ENCODE measurements at places on chromosomes 2 and 18.

DNA sequence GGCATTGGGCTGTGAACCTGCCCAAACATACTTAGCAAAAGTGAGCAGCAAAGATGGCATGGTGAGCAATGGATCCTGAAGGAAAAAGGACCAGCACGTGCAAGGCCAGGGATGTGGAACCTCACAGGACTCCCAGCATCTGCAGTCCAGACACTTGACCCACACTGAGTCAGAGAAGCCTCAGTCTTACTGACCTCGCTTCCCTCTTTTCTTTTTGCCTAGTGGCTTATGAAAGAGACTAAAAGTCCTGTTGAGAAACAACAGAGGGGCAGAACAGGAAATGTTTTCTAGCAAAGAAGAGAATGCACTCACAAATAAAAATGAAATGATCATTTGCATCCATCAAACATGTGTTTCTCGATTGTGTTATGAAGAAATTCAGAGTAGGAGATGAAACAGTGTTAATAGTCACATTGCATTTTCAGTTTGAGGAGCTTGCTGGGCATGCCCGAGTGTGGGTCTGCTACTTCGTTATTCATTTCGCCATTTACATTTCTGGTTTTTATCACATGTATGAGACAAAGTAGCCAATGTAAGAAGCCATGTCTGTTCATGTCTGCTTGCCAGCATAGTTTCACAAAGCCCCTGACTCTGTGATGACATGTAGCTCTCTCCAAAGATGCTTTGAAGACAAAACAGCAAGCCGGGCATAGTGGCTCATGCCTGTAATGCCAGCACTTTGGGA lies 118.4 kb downstream of the INO80D start:
- DNase-seq: no peak

DNA sequence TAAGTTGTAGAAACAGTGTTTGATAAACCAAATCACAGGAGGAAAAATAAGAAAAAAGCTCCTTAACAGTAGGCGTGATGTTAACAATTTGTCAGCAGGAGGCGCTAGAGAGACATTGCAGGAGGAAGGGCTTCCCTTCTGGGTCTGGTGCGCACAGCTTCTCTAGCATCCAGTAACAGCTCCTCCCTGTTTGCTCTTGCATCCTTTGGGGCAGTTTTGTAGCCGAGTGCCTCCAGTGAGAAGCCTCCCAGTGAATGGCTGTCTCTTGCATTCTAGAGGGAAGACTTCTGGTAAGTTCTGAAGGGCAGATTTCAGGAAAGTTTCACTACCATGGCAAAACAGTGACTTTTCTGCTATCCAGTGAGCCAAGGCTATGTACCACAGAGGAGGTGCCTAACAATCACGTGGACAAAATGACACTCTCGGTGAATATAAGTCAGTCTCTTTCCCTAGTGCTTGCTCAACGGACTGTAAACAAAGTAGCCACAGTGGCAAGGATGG lies 9.5 kb upstream of the ZNF396 start:
- peak; percentile 78 for DNase-seq

DNA sequence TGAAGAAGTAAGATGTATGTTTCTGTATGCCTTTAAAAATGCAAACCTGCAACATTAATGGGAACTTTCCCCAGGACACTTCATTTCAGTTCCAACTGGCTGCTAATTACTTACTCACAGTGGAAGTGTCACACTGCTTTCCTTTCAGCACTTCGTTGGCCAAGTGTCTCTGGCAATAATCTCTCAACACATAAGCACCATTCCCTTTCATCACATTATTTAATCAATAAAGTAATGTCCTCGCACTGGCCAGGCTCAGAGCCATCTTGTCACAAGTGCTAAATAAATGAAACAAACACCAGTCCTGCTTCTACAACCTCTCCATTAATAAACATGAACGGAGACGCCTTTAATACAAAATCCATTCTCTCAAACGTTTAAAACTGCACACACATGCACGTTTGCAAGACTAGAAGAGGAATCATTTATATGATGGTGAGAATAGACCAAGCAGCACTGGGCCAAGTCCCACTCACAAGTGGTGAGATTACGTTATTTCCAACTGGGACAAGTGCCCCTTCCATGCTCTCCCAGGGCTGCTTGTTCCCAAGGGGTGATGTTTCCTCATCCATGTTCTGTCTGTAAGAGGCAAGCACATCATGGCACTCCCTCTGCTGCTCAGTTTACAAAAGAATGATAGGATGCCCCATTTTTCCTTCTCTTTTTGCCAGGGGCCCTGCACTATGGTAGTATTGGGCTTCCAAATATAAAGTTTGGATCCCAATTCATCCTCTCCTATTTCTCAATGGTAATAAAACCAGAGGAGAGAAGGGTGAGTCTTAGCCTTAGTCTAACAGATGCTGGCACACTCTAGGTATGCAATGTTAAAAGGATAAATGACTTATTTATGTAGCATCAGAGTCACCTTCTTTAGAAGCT lies 56.8 kb upstream of the ETAA1 start:
- DNase-seq: no peak

DNA sequence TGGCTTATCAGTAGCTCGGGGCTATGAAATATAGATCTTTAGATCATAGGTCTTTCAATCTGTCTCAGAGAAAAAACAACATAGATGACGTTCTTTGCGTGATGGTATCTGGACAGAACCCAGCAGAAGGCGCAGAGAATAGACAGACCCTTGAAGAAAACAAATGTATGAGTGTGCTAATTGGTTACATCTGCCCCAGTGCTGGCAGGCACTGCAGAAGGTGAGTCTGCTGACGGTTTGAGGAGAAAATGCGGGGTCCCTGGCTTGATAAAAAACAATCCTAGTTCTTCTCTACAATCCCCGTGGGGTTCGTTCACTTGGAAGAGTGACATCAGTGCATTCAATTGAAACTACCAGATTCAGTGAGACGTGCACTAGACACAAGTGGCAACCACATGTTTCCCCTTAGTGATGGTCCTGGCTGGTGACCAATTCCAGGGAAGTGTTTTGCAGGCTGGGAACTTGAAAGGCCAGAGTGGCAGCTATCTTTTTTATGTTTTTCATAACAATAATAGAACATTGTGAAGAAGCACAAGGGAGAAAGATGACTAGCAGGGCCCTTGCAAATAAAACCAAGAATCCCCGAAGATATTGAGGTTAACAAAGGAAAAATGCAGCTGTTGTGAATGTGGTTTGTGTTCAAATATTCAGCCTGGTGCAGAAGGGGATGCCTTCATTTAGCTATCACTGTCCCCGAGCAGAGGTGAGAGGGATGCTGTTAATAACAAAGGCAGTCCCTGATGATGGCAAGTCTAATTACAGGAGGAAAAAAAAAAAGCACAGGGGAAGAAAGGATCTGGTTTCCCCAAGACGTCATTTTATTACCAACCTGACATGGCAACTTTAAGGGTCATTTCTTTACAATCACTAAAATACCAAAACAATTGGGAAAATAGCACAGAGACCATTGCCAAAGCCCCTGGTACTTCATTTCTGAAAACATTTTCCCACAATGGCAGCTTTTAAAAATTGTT lies 337.6 kb upstream of the FIGN start:
- DNase-seq: no peak

- DNase-seq: peak; percentile 37
Measured at GRCh38 chr2:53969968-53970723, 647 bp downstream of the PSME4 start.

GRCh38 chr2:170098626-170099312 lies 79.2 kb upstream of the MYO3B start:
- no peak for DNase-seq

DNA sequence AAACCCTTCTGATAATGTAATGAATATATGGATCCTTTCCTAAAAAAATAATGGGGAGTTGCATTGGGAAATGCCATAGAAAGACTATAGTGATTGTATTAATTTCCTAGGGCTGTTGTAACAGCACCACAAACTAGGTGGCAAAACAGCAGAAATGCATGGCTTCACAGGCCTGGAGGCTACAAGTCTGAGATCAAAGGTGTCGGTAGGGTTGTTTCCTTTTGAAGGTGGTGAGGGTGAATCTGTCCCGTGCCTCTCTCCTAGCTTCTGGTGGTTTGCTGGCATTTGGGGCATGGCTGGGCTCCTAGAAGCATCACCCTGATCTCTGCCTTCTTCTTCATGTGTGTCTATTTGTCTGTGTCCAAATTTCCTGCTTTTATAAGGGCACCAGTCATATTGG lies 149.7 kb downstream of the INHBB start:
- no peak for DNase-seq

DNA sequence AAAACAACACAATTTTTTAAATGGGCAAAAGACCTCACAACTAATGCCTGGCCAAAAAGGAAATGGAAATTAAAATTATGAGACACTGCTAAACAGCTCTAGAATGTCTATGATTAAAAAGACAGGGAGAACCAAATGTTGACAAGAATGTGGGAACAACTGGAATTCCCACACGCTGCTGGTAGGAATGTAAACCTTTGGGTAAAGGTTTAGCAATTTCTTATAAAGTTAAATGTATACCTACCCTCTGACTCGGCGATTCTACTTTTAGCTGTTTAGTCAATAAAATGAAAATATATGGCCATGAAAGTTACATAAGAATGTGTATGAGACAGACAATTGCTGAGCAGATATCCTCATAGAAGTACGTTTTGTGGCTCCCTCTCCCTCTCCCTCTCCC lies 60.9 kb downstream of the ATF2 start:
- no peak for DNase-seq

DNA sequence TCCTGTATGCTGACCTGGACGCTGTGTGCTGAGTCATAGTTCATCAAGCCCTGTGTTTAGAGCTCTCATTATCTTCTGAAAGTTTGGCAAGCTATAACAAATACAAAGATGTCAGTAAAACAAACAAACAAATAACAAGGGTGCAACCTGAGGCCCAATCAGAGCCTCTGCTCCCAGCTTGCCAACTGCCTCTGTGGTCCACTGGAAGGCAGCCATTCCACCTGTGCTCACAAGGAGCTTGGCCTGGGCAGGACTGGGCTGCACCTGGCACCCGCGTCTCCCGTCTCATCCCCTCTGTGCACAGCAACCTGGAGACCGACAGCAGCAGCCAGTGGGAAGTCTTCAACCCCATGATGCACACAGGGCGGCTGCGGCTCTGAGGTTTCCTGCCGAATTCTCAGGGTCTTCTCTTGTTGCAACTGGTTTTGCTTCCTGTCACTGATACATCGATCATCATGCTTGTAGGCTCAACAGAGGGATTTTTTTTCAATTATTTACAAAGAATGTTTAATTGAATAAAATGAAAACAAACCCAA lies 97.8 kb downstream of the TMEM18 start:
- no peak for DNase-seq

DNA sequence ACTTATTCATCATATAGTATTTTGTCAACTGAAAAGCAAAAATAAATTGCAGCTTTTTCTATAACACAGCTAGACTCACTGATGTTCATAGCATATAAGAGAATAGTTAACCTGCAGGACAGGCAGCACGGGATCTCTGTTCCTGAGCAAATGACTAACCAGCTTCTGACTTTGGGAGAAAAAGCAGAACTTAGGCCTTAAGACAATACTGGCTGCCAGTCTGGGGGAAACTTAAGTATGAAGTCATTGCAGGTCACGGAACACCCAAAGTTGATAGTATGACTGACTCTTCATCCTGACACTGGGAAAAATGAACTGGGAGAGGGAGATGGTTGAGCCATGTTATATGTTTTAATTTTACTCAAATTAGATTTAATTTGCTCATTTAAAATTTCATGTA lies 113.0 kb downstream of the DPP4 start:
- DNase-seq: no peak

- peak; percentile 46 for DNase-seq
Measured at GRCh38 chr2:159875083-159875482, 77.1 kb upstream of the CD302 start.

DNA sequence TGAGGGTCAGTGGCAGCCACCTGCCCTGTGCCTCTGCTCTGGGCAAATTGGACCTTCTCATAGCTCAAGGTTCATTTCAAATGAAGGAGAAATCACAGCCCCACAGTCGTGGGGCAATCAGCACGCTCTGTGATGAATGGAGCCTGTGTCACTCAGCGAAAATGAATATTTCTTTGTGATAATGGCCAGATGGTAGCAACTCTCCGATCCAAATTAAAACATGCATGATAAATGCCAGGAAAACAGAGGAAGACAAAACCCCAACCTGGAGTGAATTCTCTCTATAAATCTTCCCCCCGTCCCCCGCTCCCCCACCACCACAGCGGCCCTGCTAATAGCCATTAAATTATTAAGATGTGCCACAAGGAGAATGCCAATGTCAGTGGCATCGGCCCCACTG lies 258.4 kb downstream of the CELF4 start:
- DNase-seq: no peak

DNA sequence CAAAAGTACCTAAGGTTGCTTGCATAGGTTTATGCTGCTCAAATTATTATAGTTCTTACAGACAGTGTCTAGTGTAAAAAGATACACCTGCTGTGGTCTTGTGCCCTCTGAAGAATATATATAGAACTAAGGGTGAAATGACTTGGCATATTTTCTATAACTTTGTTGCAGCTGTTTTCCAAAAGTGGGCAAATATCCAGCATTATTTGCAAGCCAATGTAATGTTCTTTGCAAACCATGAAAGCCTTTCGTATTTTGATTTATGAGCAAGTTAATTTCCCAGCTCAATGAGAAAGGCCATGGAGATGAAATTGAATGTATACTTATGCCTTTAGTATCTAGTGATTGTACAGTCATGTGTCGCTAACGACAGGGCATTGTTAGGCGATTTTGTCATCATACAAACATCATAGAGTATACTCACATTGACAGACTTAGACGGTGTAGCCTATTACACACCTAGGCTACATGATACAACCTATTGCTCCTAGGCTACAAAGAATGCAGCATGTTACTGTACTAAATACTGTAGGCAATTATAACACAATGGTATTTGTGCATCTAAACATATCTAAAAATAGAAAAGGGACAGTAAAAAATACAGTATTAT lies 116.3 kb downstream of the PLCL1 start:
- no peak for DNase-seq

DNA sequence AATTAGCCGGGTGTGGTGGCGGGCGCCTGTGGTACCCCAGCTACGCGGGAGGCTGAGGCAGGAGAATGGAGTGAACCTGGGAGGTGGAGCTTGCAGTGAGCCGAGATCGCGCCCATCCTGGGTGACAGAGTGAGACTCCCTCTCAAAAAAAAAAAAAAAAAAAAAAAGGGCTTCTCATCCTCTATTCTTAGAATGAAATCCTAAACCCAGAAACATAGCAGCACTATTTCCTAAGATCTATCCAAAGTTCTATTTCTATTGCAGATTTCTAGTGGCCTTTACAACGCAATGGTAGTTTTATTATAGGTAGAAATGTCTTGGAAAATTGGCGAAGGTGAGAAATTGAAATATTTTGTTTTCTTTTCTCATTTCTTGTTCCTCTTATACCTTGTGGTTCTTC lies 501.0 kb upstream of the SETBP1 start:
- DNase-seq: no peak

- DNase-seq: no peak
Measured at GRCh38 chr2:189233527-189233926, 54.0 kb upstream of the COL5A2 start.

- no peak for DNase-seq
Measured at GRCh38 chr2:168426861-168427260, 29.2 kb upstream of the CERS6 start.

DNA sequence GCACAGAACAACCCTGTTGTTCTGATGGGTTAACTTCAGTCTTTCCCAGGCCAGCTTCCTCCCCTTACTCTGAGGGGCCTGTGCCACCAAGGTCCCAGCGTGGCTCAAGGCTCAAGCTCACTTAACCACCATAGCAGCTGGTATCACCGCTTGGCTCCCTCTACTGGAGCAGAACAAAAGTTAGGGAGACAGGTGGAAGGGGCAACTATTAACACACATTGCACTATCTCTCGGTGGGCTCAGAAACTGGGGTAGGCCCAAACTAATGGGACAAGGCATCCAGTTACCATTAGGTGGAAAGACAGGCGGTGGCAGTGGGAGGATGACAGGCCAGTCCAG lies 88.7 kb upstream of the ATL2 start:
- DNase-seq: peak; percentile 16

GRCh38 chr2:16026816-16027501 lies 86.6 kb downstream of the MYCN start:
- no peak for DNase-seq

Measured in activated CD8-positive, alpha-beta T cell treated with anti-CD3 and anti-CD28 coated beads for 36 hours (primary cell).